ENCODE measurements at places on chromosomes 5 and 9.

- DNase-seq: no peak
These were observed 51.0 kb upstream of the DHFR start for GRCh38 chr5:80705801-80706200.

DNA sequence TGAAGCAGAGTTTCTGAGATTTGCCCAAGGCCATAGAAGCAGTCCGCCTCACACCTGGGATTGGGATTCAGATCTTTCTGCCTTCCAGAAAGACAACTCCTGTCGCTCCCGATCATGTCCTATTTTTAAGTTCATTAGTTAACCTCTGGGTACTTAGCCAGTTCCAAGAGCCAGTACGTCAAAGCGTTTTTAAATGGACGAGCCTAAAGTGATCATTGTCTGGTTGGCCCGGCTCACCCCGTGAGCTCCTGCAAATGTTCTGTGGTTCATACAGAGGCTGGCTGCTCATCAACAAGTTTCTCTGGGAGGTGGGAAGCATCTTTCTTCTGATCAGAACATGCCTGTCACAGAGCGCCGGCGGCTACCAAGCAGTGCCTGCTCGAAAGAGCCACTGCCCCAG, 554.5 kb upstream of the WWC1 start:
- no peak for DNase-seq

- DNase-seq: no peak
These were observed 24.1 kb upstream of the PCSK5 start for GRCh38 chr9:75866273-75866871.

DNA sequence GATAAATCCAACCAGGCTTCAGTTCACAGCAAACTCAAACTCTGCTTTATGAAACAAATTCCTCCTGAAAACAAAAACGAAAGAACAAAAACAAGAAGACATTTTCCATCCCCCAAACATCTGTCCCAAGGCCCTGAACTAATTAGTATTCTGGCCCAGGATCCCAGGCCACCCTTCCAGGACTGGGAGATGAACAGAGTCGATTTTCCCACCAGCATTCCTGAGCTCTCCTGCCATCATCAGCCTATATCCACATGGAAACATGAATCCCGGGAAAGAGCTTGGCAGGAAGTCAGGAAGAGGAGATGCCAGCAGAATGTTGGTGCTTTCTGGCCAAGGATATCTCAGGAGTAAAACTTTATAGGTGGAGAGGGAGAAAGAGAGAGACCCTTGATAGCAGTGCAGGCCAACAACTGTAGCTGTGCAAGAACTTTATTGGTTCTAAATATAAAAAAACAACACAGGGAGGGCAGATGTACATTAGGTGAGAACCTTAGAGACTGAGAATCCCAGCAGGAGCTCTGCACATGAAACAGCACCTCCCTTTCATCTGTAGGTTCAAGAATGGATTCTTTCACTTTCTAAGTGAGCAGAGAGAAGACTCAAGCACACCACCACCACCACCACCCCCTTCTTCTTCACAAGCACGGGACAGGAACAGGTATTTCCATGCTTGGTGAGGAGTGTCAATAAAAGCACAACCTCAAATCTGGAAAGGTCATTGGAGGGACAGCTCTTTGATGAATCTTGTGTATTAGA, 190.7 kb upstream of the TAS2R1 start:
- DNase-seq: no peak

All from GM18507 (cell line).